ENCODE measurements at places on chromosomes 1 and 21.

DNA sequence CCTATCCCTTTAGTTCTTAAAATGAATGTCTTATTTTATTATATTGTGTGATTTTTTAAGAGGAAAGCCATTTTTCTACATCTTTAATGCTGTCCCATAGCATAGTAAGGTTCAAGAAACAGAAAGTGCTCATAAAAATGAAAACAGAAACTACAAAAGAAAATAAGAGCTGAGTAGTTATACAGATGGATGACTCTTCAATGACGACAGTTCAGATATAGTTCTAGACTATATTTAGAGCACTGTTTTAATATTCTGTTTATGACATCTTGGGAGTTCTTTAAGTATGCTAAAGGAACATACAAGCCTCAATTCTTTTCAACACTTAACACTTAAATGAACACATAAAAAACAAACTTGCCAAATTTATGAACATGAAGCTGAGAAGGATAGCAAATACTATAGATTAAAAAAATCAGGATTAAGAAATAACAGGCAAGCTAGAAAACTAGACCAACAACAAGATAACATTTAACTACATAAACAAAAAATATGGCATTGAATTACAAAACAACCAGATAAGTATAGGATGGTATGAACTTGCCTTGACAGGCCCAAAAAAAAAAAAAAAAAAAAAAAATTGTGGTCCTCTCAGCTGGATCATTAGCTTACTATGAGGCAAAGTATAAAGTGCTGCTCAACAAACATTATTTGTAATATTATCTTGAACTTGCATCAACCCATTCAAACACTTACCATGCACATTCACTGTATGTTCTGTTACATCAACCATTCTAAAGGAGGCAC lies 87.9 kb downstream of the ZZZ3 start:
- DNase-seq: no peak

DNA sequence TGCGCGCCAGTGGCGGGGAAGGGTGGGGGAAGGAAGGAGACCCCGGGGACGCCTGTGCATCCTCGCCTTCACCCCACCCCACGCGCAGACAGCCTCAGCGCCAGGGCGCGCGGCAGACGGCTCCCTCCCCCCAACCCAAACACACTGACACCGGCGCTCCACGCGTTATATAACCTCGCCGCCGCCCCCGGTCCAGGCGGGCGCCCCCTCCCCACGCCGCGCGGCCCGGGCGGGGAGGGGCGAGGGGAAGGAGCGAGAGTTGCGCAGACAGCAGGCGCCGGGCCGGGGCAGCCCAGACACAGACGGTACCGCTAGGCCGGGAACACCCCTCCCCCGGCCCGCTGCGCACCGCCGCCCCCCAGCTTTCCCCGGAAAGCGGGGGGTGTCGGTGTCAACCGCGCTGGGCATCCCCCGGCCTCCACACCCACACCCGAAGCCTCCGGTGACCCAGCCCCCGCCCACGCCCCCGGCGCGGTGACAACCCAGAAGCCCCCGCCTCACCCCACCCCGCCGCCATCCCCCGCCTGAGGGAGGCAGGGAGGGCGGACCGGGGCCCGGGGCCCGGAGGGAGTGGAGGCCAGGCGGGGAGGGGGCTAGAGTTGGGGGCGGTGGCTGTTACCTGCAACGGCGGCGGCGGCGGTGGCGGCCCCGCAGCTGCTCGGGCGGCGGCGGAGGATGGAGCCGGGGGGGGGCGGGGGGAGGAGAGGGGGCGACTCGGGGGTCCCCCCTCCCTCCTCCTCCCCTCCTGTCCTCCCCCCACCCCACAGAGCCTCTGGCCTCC lies 432 bp downstream of the AKT3 start:
- peak; percentile 23 for DNase-seq

DNA sequence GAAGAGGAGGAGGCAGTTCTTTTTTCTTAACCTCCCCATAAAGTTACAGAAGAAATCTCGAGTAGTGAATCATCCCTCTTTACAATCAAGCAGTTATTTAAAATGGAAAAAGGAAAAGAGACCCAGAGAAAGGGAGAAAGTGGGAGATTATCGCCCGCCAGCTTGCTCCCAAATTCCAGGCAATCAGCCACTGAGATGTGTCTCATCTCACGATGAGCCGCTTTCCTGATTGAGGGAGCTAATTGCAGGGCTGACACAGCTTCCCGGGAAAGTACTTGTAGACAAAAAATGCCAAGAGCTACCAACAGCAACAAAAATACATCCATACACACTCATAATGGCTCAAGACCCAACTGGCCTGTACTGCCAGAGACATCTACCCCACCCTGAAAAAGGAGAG lies 191.6 kb upstream of the ZC3H12A start:
- no peak for DNase-seq

GRCh38 chr1:164660412-164660772 lies 101.4 kb downstream of the PBX1 start:
- DNase-seq: no peak

- DNase-seq: no peak
Observed at GRCh38 chr1:33366762-33367484, 46.0 kb upstream of the A3GALT2 start.

GRCh38 chr1:240074422-240074821 lies 17.3 kb upstream of the FMN2 start:
- no peak for DNase-seq

GRCh38 chr1:162389021-162389818 lies 7.7 kb downstream of the C1orf226 start:
- no peak for DNase-seq

Data from tibial nerve (tissue), 4 donors.